Hematopoietic multipotent progenitor cell treated with erythropoietin and hydrocortisone succinate and interleukin-3 and kit ligand, for 4 days (in vitro differentiated cells): ENCODE measurements at places on chromosomes 2 and 18.

DNA sequence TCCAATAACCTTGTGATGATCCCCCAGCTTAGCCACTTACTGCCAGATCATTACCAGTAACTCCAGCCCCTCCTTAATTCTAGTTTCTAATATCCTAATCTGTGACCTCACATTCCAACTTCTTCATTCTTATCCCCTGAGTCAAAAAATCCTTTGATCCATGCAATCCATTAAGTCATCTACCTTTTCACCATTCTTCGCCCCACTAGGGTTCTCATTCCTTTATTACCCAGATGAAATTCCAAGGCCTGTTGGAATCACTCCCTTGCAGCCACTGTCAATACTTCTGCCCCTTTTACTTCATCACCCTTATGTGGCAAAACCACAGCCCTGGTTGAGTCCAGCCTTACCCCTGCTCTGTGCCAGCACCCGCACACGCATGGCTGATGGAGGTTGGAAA is 20.3 kb upstream of the IL36G start:
- DNase-seq: no peak

GRCh38 chr2:109345091-109345490 is 216.1 kb downstream of the SH3RF3 start:
- no peak for DNase-seq

DNA sequence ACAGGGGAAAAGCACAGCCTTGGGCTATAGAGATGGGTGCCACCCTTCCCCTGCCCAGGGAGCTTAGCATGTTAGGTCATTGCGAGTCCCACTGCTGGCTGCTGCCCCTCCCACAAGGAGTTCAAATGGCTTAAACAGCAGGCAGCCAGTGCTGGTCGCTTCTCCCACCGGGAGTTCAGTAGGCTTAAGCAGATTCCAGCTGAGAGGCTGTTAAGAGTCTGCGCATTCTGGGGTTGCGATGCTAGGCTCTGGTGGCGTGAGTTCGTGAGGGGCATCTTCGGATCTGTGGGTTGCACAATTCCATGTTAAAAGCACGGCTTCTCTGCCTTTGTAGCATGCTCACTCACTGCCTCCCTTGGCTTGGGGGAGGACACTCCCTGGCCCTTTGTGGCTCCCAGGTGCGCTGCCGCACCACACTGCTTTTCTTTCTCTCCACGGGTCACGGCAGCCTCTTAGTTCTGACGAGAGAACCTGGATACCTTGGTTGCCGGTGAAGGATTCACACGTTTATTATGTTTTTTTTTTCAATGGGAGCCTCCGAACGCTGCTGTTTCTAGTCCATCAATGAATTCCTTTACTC is 93.2 kb downstream of the UNC80 start:
- no peak for DNase-seq

DNA sequence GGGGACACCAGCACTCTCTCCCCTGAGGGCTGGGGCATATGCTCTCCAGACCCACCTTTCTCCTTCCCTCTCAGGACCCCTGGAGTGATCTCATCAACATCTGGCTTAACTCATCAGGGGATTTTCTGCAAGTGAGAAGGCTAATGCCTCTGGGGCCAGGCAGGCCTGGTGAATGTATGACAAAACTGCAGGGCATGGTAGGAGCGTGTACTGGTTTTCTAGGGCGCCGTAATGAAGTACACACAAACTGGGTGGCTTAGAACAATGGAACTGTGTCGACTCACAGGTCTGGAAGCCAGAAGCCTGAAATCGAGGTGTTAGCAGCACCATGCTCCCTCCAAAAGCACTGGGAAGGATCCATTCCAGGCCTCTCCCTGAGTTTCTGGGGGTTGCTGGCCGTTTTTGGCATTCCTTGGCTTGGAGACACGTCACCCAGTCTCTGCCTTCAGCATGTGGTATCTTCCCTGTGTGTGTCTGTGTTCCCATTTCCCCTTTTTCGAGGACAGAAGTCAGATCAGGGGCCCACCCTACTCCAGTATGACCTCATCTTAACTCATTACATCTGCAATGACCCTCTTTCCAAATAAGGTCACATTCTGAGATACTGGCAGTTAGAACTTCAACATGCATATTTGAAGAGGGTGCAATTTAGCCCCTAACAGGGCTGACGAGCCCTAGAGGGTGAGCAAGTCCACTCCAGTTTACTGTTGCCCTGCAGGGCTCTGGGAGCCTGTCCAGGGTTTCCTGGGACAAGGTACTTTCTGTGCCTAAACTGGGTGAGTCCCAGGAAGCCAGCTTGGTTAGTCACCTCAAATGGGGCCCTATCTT is 45.5 kb upstream of the CAB39 start:
- peak; percentile 81 for DNase-seq

- no peak for DNase-seq
Measured at GRCh38 chr18:78507217-78507616, 472.4 kb upstream of the SALL3 start.

DNA sequence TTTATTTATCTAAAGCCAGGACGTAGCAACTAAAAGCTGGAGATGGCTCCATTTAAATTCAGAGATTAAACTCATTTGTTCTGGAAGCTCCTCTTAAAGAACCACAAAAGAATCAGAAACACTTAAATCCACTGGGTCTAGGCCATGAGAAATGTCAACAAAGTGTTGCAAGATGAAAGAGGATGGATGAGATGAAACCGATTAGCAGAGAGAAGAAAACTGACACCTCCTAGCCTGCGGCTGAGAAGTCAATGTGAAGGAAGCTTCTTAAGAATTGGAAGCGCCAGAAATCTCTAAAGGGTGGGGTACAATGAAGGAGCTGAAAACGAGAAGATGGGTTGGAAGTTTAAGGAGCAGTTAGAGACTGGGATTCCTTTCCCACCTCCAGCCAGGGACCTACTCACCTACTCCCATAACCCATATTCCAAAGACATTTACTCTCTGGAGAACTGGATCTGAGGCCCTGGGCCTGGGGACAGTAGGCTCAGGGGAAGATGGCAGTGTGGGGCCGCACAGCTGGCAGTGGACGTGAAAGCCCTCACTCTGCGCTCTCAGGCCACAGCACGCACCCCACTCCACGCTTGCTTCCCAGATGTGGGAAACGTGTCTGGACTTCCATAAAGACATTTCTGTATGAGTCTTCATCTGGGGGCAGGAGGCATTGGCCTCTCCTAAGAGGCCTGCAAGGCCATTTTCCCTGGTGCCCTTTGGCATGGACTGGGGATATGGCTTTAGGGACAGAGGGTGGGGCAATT is 188.4 kb downstream of the LOXHD1 start:
- DNase-seq: no peak
